ENCODE measurements at places on chromosomes 16 and 17.

- no peak for DNase-seq
These were observed 12.6 kb upstream of the UQCRC2 start for GRCh38 chr16:21940570-21940969.

DNA sequence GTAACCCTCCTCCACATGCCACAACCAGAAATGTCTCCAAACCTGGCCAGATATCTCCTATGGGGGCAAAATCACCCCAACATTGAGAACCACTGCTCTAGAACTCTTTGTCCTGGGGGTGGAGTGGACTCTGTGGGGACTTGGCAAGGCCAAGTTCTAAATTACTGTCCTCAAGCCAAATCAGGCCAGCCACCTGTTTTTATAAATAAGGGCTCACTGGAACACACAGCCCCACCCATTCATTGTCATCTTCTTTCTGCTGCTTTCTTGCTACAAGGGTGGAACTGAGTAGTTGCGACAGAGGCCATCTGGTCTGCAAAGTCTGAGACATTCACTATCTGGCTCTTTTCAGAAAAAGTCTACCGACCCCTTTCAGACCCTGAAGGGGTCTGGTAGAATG, 26.8 kb upstream of the TMEM220 start:
- no peak for DNase-seq

DNA sequence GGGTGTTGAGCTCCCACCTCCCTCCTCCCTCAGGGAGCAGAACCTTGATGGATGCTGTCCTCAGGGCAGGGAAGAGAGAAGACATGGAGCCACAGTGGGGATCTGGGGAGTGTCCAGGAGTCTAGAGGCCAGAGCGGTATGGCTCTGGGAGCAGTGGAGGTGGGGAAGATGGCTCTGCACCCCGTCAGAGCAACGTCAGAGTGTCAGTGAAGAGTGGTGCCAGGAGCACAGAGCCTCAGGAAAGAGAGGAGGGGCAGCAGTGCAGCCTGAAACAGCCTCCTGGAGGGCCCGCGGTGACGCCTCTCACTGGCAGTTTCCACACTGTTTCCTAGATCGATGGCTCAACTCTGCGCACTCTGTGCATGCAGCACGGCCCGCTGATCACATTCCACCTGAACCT, 23.2 kb upstream of the SLC5A11 start:
- DNase-seq, result no peak

- no peak for DNase-seq
These were observed 77.8 kb upstream of the HS3ST4 start for GRCh38 chr16:25613931-25614330.

- DNase-seq, result no peak
These were observed 5.6 kb downstream of the TP53I13 start for GRCh38 chr17:29573871-29574731.

DNA sequence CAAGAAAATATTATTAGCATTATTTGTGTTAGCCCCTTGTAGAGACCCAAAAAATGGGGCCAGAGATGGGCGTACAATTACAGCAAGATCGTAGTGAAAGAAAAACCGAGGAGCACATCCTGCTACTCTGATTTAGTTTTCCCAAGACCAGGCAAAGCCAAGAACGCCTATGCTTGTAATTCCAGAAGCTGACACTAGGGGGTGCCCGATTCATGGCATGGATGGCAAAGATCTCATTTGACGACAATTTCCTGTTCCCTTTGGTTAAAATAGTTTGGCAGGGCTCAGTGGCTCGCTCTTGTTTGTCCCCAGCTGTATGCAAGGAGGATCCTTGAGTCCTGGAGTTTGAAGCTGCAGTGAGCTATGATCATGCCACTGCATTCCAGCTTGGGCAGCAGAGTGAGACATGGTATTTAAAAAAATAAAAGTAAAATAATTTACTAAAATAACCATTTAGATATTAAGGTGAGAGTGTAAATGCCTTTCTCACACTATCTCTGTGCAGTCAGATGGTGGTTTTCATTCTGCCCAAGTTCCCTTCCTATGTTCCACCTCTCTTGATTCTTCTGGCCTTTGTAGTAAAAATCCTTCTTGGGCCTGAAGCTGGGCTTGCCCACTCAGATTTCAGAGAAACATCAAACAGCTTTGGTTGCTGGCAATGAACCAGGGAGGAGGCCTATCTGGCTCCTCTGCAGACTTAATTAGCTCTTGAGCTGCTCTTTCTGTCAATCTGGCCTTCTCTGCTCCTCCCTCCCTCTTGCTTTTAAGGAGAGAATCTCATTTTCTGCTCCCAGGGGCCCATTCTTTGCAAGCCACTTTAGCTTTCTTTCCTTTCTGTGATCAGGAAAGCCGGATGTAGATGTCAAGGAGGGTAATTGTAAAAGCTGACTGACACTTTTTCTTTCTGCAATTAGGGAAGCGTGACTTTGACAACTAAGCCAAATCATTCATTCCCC, 31.2 kb downstream of the TMEM238L start:
- no peak for DNase-seq

DNA sequence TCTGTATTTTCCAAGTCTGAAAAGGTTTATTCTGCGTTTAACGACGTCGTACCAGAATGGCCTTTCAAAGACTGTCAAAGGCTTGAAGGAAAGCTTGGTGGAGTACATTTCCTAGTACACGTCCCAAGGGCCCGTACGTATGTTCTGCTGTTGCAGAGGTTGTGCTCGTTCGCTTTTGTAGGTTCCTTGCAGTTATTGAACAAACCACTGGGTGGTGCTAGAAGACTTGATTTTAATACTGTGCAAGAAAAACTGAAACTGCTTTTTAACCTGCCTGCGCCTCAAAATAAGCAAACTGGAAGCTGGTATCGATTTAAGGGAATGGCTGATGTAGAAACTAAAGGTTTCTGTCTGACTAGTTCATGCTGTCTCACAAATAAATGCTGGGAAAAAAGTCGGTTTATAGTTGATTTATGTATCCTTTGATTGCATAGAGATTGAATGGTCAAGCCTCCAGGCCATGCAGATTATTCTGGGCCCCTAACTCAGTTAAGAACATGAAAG, 54.6 kb downstream of the USP10 start:
- peak; percentile 40 for DNase-seq

DNA sequence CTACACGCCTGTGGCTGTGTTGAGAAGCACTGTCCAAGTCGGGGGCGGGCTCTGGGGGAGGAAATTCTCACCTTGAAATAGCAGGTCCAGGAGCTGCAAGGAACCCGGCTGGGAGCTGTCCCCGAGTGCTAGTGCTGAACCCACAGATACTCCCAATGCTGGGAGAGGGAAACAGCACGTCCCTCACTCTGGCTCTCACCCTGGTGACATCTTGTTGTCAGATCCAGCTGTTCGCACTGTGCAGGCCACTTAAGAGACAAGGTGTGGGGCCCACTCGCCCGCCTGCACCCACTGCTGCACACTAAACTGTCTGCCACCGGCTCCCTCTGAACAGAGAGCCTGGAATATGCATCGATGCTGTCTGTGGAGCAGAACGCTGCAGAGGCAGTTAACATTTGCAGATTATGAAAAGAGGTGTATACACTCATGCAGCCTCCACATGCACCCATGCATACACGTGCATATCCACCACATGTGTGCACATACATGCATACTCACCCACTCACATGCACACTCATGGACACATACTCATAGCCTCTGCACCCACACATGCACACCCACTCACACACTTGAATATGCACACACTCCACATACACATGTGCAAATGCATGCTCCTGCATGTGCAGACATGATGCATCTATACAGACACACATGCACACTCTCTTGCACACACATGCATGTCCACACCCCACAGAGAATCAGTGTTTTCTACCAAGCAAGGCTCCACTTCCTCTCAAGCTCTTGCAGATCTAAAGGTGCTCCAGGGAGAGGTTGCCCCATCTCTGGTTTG, 42.0 kb downstream of the MGAT5B start:
- no peak for DNase-seq

GRCh38 chr17:56536766-56537165, 56.7 kb upstream of the NOG start:
- DNase-seq, result no peak

DNA sequence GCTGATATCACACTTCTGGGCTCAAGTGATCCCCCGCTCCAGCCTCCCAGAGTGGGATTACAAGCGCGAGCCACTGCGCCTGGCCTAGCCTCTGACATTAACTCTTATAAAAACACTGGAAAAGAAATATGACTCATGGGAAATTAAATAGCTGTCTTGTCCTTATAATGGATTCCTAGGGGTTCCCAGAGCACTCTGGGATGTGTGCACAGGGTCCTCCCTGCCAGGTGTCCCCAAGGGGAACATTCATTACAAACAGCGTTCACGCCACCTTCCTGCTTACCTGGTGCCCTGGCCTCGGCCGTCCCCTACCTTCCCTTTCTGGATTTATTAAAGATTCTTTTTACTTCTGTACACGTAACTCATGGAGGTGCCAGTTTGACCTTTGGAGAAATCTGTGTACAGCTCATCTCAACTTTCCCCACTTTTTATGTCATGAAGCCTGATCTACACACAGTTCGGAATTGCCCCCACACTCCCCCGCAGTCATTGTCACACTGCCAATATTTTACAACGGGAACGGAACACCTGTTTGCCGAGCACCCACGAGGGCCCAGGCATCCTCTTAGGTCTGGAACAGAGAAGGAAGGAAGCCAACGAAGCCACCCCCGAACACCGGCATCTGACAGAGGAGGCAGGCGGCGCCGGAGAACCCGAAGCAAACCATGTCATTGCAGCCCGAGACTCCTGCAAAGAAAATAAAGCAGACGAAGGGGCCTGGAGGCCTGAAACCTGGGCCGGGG, 39.7 kb upstream of the MEAK7 start:
- DNase-seq, result no peak

DNA sequence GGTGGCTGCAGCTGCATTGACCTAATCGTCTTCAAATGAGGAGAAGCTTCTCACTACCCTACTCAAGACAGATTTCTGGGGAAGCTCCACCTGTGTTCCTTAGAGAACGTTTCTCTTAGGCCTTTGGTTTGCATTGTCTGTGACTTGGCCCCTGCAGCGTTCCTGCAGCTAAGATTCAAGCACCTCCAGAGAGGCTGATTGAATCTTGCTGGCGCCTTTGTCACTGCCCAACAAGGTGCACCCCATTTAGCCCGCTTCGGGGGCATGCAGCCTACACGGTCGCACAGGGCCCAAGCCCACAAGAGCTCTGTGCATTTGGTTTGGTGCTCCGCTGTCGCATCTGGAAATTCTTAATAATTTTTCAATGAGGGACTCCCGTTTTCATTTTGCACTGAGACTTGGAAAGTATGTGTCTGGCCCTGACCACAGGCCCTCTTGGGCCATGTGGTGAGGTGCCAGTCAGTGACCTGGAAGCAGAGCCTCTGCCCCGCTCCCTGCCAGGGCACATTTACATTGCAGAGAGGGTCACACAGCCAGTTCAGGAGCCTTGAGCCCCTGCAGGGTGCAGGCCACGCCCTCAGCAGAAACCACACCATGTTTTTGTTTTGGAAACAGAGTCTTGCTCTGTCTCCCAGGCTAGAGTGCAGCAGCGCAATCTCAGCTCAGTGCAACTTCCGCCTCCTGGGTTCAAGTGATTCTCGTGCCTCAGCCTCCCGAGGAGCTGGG, 51.1 kb upstream of the CACNG5 start:
- DNase-seq, result no peak

GRCh38 chr17:48907713-48908046, 527 bp upstream of the UBE2Z start:
- DNase-seq, result no peak

GRCh38 chr17:73156887-73157520, 7.8 kb upstream of the SSTR2 start:
- DNase-seq, result no peak

- DNase-seq, result peak; percentile 79
These were observed 1.9 kb downstream of the PMP22 start for GRCh38 chr17:15263206-15263579.
